T follicular helper cell (primary cell): ENCODE measurements at places on chromosomes 11 and 22.
A peak's percentile ranks its signal among the peaks of the same experiment; 100 is the strongest.

DNA sequence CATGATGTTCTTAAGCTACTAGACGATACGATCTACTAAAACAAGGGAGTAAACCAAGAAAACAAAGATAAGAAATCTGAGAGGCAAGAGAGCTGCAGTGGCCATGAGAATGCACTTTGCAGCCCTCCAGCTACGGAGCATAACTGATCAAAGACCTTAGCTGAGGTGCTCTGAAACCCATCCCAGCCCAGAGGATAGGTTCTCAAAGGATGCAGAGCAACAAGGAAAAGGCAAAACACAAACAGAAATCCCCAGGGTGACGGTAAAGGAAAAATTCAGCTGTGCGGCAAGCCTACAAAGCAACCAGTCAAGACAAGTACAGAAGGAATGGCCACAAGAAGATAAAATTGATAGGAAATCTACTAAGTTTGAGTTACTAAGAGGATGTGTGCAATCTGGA, 32.5 kb upstream of the CFAP300 start:
- DNase-seq, result no peak

- DNase-seq, result no peak
Measured at GRCh38 chr22:43167001-43167589, 15.7 kb downstream of the TSPO start.

DNA sequence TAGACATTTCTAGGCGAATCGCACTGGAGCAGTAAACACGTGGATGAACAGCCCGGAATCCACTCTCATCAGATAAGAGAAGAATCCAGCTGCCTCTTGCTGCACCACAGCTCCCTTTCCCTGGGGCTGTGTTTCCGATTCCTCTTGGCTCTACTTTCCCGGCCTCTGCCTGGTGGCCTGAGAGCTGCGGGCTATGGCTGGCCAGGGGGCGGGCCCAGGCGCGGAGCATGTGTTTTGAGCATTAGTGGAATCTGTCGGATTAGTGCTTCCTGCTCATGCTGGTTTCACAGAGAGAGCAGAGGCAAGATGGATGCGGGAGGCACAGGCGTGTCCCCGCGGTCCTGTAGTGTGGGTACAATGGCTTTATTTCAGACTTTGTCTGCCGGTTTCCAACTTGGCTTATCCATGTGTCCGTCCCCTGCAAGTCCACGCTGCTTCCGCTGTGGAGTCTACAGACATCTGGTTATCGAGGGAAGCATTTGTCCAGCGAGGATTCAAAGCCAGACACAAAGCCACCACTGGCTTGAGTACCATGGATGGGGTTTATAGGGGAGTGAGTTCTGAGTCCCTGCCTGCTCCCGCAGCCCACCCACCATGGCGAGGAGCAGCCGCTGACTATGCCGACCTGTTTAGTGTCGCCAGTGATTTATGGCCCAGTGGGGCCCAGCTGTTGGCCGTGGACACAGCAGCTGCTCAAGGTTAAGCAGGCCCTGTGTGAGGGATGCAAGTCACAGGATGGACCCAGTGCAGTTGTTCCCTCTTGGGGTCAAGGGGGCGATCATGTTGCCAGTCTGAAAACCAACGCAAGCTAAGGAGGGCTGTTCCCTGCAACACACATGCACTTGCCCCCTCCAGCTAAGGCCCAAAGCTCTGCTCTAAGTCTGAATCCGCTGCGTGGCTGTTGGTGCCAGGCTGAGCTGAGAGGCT, 43.3 kb upstream of the EP300 start:
- no peak for DNase-seq

- no peak for DNase-seq
Measured at GRCh38 chr11:15893080-15893492, 463.3 kb downstream of the SOX6 start.

- no peak for DNase-seq
Measured at GRCh38 chr11:126172596-126173038, 38.8 kb downstream of the RPUSD4 start.

DNA sequence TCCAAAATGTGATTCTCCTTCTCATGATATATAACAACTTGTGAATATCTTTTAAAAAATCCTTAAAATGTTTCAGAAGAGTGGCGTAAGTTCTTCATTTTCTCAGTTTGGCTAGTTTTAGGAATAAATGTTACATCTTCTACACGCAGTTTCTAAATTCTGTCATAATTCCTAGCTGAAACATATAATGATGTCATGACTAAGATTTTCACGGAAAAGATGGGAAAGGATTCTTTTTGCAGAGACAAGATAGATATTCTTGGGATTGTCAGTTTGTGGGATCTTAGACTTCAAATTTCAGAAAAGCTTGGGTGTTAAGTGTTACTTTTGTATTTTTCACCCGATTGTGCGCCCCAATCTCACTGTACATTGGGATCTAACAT, 1.7 kb downstream of the EED start:
- DNase-seq, result no peak

GRCh38 chr22:47607486-47607885, 845.0 kb downstream of the TBC1D22A start:
- no peak for DNase-seq

DNA sequence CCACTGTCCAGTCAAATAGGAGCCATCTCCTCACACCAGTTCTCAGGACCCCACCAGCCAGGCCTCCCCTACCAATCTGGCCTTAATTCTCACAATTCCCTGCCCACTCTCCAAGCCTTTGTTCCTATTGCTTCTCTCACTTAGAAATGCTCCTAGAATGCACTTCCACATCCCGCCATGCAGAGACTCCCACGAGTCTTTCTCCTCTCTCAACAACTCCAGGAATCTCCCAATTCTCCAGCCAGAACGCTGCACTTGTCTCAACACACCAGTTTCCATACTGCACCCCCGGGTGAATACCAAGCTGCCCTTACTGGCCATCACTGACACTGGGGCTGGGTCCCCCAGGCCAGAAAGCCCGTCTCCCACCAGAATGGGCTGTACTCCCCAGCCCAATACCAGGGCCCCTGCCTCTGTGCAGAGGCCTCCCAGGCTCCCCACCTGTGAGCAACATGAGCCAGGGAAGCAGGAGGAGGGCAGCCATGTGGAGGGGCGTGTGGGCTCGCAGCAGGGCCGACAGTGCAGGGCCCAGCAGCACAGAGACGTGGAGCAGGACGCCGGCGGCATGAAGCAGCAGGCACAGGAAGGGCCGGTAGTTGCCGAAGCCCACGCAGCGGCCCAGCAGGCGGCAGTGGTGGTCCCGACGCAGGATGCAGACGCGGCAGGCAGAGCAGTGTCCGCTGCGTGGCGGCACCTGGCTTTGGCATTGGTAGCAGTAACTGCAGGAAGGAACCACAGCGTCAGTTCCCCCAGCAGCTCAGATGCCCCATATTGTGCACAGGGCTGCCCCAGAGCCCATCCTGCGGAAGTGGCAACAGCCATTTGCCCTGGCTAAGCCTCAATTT, 2.4 kb downstream of the ZDHHC24 start:
- DNase-seq, result peak; percentile 35

GRCh38 chr11:925496-926301, at the start of gene AP2A2:
TSS of gene AP2A2 (plus strand) at chr11:925870. CDS start at chr11:926022, 152 bp downstream.
- DNase-seq, result peak; percentile 85

GRCh38 chr11:65478388-65479183, 20.3 kb upstream of the MALAT1 start:
- no peak for DNase-seq

DNA sequence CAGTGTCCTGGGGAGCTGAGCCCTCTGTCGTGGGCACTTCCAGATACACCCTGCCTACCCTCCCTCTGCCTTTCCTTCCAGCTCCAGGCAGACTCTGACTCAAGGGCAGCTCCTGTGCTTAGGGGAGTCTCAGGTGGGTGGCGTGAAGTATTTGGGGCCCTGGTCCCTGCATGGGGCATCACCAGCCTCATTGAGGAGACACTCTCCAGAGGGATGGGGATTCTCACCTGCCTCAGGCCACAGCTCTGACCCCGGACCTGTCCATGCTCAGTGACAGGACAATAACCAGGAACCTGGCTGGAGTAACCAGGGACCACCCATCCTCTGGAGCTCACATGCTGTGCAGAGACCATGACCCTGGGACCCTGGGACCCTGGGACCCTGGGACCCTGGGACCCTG, 41.2 kb downstream of the GGTLC2 start:
- DNase-seq, result no peak

- DNase-seq, result no peak
Measured at GRCh38 chr11:113396690-113397089, 9.1 kb downstream of the ANKK1 start.

- no peak for DNase-seq
Measured at GRCh38 chr11:100460426-100460825, 226.7 kb upstream of the ARHGAP42 start.

DNA sequence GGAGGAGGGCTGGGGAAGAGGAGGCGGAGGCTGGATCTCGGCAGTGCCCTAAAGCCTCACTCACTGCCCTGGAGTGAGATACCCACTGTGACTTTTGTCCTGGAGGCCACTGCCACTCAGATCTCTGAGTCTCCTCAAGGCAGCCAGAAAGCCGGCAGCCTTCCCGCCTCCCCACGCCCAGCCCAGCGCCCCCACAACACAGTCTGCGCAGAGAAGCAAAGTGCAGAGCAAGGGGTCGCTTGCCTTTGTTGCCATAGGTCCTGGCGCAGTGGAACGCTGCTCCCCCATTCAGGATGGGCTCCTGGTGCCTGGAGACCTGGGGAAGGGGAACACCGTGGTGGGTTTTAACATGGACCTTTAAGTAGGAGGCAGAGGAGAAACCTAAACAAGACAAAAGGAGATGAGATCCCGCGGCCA, 17.6 kb downstream of the PATZ1 start:
- no peak for DNase-seq

- DNase-seq, result no peak
Measured at GRCh38 chr11:34204396-34205279, 99.2 kb downstream of the NAT10 start.

DNA sequence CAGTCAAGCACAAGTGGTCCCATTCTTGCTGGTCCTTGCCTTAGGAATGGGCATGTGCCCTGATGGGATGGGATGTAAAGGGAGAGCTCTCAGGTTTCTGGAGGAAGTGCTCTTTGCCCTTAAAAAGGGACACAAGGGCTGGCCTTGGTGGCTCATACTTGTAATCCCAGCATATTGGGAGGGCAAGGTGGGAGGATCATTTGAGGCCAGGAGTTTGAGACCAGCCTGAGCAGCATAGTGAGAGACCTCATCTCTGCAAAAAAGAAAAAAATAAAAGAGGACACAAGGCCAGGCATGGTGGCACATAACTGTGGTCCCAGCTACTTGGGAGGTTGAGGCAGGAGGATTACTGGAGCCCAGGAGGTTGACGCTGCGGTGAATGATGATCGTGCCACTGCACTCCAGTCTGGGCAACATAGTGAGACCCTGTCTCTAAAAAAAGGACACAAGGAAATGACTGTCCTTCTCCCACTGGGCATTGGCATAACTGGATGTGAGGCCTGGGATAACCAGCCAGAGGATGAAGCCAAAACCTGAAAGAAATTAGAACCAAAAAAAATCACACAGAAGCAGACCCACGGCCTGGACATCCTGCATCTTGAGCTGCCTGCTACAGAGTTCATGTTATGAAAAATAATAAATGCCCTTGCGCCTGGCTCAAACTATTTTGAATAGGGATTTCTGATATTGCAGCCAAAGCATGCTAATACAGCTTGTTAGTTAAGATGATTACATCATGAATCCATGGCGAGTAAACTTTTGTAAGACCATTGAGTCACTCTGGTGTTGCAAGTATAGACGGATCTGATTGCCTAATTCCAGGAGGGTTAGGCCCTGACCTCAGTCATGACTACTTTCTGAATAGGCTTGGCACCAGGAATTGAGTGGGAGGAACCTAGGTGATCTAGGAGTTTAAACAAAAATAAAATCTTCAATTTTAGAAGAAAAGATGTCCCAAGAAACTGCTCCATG, 12.9 kb upstream of the CRKL start:
- no peak for DNase-seq

GRCh38 chr11:77732143-77732542, 88.4 kb downstream of the RSF1 start:
- DNase-seq, result no peak

DNA sequence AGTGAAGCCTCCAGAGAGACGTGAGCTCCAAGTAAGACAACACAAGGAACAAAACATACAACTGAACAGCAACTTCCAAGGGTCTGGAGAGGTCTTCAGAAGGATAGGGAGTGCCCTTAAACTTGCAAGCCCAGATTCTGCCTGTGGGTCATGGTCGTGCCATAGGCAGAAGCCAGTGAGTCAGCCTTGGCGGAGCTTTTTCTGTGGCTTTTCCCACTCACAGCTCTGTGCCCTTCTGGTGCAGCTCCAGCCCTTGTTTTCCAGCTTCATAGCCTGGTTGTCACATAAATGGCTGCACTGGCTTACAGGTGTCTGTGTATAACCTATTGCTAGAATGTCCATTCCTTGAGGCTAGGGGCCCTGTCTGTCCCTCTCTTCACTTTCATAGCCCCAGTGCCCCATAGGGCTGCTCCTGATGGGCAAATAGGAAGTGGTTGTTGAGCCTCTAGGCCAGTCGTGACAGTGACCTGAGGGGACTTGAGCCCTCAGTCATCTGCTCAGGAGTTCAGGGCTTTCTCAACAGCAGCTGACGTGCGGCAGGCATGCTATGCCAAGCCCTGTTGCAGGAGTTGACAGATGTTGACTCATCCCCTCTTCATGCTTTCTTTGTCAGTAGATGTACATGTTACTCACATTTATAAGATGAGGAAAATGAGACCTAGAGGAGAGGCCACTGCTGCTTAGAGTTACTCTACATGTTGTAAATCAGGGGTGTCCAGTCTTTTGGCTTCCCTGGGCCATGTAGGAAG, 7.4 kb downstream of the MED15 start:
- no peak for DNase-seq

DNA sequence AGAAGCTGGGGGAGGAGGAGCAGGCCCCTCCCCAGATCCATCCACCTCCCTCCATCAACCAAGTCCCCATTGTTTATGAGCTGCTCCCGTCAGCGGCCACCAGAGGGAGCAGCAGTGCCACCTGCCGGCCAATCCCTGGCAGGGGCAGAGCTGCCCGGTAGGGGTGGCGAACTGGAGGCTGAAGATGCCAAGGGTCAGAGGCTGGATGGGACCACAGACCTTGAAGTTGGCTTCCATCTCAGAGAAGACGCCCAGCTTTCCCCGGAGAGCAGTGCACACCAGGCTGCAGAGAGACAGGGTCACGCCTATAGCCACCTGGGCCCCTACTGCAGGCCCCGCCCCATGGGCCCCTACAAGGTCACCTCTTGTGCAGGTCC, 3.6 kb downstream of the FIBP start:
- peak; percentile 75 for DNase-seq

- no peak for DNase-seq
Measured at GRCh38 chr11:110857892-110858546, 145.8 kb upstream of the ARHGAP20 start.

DNA sequence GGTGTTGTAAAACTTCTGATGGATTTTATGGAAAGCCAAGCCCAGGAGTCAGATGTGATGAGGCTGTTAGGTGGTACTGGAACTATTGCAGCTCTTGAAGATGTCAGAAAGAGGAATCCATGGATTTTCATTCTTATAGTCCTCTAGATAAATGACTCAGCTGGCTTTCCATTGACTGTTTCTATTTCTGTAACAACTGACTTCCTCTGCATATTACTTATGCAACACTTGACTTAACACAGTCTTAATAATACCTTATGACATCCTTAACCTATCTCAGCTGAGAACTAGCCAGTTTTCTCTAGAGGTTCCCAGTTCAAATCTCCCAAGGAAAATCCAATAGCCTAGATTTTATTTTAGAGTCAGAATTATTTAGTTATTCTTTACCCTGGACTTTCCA, 263.8 kb downstream of the LUZP2 start:
- no peak for DNase-seq
